ENCODE measurements at places on chromosomes 11 and 22.
A peak's percentile ranks its signal among the peaks of the same experiment; 100 is the strongest.

GRCh38 chr11:30566482-30566881, 19.7 kb downstream of the MPPED2 start:
- DNase-seq, result no peak

GRCh38 chr11:35355102-35355749, 64.1 kb downstream of the SLC1A2 start:
- no peak for DNase-seq

DNA sequence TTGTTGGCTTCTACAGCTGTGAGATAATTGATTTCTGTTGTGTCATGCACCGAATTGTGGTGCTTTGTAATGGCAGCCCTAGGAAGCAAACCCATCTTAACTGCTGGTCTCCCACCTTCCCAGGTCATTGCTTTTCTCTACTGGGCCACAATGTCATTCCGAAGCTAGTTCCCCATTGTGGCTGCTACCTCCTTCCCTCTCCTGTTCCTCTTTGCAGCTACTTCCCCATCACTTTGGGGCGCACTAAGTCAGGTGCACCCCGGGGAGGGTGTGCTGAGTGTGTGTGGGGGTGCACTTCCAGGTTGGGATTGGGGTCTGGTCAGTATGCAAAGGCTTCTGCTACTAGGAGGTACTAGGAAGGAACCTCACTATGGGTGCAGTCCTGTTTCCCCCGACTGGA, 109.3 kb downstream of the ST3GAL4 start:
- no peak for DNase-seq

- DNase-seq, result peak; percentile 58
These were observed 17.7 kb downstream of the MGAT3 start for GRCh38 chr22:39474351-39475111.

GRCh38 chr11:44681698-44682097, 45.1 kb upstream of the TSPAN18 start:
- no peak for DNase-seq

DNA sequence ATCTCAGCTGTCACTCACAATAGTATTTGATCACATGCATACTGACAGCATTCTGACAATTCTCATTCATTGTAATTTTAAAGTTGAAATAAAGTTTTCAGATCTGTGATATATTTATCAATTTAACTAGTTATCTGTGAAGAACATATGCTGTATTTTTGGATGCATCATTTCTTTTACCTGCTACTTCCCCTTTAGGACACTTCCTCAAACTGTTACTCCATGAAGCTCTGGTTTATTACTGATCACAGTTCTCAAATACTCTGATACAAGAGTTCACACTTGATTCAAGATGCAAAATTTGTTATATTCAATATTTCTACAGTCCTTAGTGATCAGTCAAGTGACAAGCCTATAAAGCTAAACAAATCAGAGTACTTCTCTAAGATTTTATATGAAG, 1655.2 kb downstream of the LRRC4C start:
- DNase-seq, result no peak

DNA sequence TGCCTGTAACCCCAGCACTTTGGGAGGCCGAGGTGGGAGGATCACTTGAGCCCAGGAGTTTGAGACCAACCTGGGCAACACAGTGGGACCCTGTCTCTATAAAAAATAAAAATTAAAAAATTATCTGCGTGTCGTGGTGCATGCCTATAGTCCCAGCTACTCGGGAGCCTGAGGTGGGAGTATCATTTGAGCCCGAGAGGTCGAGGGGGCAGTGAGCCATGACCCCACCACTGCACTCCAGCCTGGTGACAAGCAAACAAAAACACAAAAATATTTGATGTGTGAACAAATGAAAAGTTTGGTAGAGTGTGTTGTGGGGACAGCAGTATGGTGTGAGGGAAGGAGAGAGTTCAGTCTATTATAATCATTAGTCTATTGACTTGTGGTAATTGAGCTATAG, 90.8 kb upstream of the PARVA start:
- DNase-seq, result no peak

DNA sequence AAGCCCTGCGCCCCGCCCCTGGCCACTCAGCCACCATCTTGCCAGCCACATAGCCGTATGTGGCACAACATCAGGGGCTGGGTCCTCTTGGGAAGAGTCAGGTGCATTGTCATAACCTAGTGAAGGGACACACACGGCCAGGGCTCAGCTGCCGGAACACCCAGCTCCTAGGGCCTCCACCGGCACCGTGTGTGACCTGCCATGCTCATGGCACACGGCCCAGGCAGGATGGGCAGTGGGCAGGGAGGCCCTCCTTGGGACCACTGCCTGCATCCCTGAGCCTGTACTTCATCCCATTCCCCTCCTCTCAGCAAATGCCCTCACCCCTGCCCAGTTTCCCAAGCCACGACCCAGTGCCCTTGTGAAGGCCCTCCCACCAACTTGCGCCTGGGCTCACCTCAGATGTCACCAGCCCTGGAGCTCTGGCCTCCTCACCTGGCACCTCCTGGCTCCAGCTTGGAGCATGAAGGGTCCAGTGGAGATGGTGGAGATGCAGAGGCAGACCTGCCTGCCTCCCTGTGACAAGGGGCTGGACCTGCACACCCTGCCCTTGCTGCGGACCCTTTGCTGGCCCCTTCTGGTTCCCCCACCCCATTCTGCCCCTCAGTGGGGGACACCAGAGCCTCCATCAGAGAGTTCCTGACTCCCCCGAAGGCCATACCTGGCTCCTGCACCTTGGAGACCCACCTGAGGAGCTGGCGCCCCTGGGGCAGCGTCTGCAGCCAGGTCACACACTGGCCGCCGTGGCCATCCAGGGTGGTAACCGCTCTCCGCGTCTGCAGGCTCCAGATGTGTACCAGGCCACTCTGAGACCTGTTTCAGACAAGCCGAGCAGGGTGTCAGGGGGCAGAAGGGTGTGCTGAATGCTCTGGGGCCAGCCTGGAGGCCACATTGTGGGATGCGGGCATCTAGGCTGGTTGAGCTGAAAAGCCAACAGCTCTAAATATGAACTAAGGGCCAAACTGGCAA, 34.5 kb downstream of the GNB1L start:
- no peak for DNase-seq

DNA sequence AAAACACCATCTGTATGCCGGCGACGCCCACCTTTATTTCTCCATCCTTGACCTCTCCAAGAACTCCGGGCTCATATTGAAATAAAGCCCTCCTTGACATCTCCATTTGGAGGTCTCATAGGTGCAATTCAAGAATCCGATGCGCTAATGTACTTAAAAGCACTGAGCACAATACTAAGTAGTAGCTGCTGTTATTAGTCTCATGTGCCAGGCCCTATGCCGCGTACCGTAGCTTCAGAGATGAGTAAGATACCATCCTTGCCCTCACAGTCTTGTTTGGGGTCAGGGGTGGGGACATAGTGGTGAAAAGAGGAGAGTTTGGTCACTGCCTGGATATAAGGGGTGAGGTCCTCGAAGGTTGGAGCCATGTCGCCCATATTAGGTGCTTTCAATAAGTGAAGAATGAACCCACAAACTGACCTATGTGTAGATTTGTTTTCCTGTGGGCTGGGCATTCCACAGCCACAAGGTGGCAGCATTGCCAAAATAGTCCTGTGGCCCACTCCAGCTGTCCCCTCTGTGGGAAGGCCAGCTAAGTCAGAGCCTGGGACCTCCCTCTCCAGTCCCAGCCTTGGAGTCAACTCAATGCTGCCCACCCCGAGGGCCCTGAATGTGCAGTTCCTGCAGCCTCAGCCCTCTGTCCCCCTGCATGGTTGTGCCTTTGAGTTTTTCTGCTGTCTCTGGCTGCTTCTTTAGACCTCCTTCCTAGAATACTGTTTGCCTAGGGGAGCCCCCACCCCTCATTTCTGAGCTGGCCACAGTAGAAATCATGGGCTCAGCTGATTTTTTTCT, 6.5 kb downstream of the DCPS start:
- DNase-seq, result peak; percentile 88

DNA sequence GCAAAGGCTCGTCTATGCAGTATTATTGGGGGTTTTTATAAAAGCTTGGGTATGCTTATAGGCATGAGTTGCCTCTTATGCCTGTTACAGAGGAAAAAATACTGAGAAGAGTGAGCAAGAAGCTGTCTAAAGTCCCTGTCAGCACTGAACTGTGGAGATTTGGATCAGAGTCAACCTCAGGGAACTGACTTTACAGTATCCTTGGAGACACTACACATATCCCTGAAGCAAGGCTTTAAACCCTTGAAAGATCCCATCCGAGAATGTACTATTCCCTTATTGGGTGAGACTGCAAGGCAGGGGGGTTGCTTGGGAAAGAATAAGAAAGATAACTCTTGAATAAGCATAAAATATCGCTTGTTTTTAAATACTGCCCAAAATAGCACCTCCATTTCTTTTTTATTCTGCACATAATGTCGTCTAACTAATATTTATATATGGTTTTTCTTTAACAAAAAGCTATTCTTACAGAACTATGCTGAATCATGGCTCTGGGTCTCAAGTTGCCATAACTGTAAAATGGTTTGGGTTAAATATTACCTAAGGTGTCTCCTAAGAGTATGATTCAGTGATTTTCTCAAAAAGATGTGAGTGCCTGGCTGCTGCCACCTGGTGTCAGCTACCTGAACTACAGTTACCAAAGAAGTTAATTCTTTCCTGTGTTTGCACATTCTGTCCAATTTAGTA, 1062.8 kb downstream of the DLG2 start:
- peak; percentile 67 for DNase-seq

GRCh38 chr11:130609121-130610035, 160.9 kb downstream of the ADAMTS15 start:
- DNase-seq, result peak; percentile 62

DNA sequence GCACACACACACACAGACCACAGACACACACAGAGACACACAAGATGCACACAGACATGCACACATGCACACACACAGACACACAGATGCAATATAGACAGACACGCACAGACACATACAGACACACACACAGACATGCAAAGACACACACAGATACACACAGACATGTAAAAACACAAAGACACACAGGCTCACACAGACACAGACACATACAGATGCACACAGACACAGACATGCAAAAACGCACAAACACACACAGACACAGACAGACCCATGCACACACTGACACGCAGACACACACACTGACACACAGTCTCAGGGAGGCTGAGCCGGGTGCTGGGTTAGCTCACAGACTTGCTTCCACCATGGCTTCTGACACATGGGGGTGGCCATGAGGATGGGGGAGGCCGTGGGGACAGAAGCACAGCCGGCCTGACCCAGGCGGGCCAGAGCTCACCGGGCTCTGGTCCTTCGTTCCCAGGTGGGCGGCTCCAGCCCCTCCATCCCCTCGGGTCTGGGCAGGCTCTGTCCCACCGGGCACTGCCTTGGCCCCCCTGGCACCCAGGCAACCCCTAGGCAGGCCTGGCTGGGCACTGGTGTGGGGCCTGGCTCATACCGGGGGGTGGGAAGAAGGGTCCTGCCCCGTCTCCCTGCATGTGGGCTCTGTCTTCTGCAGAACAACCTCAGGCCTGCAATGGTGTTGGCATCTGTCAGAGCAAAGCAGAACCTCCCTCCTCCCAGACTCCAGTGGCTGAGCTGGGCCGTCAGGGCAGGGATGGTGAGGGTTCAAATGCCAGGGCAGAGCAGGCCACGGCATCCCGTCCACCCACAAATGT, 1489.5 kb downstream of the BRD1 start:
- DNase-seq, result no peak

DNA sequence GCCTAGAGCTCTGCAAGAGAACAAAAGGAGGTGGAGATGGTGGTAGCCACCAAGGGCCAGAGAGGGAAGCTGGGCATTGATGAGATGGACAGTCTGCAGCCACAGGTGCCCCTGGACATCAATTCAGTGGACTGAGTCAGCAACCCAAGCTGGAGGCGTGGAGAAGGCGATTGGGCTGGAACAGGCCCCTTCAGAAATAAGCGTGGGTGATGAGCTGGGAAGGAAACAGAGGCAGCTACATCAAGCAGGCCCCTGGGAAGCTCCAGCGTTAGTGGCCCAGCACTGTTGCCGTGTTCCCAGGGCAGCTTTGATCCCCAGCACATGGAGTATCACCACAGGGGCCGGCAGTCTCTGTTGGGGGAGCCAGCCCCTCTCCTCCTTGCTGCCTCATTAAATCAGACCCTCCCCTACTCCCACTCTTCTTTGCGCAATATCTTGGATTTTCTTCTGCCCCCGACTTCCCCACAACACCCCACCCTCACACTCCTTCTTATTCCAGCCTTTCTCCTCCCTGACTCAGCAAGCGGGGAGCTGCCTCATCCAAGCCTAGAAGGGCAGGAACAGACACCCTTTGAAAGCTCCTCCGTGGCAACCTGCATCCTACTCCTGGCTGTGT, 31.7 kb upstream of the OAF start:
- no peak for DNase-seq

GRCh38 chr11:109853156-109853776, 239.9 kb upstream of the ZC3H12C start:
- peak; percentile 79 for DNase-seq

DNA sequence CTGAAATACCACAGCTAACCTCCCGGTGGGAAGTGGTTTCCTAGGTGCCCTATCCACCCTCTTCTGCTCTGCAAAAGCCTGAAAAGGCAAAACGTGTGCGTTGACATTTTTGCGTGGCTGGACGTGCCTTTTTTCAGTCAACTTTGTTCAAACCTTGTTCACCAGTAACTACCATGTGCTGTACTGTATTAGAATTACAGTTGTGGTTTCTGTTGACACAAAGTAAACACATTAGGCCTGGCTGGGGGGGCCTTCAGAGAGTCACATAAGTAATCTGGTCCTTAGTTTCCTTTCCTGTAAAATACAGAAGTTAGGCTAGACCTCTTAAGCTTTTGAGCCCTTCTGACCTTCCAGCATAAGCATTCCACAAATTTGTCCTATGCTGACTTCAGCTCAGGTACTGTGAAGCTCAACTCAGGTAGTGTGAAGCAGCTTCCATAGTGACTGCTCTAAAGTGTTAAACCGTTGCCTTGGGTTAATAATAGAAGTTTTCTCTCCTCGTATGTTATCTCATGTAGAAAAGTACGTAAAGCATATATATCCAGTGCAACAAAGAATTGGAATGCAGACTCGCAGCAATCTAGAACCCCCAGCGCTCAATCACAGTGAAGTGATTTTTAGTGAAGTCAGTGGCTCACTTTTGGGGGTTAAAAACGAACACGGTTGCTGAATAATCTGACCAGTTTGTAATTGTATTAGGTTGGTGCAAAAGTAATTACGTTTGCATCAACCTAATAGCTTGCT, 1.8 kb downstream of the EWSR1 start:
- no peak for DNase-seq

DNA sequence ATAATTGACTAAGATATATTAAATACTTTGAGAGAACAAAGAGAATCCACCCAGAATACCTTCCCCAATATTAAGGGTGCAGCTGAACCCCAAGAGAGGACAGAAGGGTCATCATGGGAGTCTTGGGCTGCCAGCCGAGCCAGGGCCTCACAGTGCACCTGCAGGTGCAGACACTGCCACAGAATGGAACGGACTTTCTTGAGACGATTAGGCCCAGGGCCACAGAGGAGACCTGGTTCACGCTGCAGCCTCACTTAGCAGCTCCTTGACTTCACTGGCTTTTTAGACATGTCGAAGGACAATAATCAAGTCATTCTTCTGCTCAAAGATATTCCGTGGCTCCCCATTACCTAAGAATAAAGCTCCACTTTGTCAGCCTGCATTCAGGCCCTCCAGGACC, 100.6 kb downstream of the PHF21B start:
- DNase-seq, result no peak
